Stimulated activated CD8-positive, alpha-beta memory T cell treated with anti-CD3 and anti-CD28 coated beads, Interleukin-2, amount 100 ng/mL, for 1 hour (primary cell): ENCODE measurements at places on chromosomes 5 and 9.

DNA sequence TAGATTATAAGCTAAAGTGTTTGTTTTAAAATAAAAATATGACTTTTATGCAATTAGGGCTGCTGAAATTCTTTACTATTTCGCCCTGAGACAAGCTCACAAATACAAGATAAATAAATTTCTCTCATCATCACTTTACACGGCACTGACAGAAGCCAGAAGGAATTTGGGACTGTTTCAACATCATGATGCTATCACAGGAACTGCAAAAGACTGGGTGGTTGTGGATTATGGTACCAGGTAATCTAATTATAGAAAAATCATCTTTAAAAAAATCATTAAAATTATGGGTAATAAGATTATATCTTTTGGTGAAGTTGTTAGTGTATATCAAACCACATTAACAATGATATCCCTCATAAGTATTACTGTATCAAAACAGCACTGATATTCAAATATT lies 95.0 kb downstream of the MAN2A1 start:
- no peak for DNase-seq

- DNase-seq = no peak
These were observed 25.5 kb upstream of the CEP120 start for GRCh38 chr5:123448743-123449142.

- no peak for DNase-seq
These were observed 7.2 kb downstream of the INSL6 start for GRCh38 chr9:5178126-5178805.

GRCh38 chr5:3351581-3352442 lies 243.8 kb upstream of the IRX1 start:
- no peak for DNase-seq

- DNase-seq = no peak
These were observed 682.2 kb upstream of the CTNND2 start for GRCh38 chr5:12586406-12586805.

- no peak for DNase-seq
These were observed 6.7 kb downstream of the SLC23A1 start for GRCh38 chr5:139376364-139376763.

DNA sequence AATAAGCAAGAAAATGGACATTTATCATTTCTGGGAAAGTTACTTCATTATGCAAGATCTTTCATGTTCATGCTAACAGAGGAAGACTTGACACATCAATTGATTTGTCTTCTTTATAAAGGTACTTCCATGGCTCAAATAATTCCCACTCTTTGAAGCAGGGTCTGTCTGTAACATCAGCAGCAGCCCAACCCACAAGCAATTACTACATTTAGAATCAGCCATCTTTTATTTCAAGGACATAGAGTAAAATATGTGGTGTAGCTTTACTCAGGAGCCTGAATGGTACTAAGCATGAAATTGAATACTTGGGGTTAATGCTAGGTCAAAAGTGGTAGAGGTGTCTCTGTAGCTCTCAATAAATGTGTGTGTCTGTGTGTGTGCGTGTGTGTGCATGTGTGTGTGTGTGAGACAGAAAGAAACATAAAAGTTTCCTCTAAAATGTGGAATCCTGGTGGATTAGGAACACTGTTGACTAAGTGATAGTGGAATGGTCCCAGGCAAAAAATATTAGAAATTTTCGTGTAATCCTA lies 581.1 kb downstream of the CAAP1 start:
- DNase-seq = no peak

- DNase-seq = no peak
These were observed 1243.4 kb downstream of the MAT2B start for GRCh38 chr5:164748861-164749260.

DNA sequence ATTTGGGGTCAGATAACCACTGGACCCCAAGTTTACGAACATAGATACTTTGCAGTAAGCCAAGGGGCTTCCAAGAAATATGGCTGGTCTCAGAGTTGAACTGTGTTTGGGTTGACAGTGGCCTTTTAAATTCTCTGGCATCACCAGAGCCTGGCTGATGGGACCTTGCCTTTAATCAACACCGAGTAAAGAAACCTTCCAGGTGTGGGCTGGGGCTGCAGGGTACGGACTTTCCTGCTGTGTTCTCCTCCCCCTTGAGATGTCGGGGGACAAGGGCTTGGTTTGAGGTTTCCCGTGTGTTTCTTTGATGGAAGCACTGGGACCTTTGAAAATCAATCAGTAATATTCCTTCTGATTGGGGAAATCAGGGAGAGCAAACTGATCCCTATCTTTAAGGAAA lies 140.1 kb downstream of the MTX3 start:
- no peak for DNase-seq

DNA sequence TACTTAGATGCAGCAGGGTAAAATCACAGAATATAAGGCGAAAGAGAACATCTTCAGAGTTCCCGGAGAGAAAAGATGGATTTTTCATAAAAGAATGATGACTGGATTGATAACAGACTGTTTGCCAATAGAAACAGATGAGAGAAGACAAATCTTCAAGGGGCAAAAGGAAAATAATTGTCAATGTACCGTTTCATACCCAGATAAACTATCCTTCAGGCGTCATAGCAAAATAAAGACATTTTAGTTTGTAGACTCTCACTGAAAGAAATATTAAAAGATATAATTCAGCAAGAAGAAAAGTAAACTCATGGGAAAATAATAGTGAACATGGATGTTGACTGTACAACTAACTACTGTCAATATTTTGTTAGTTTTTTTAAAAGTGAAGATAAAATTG lies 174.2 kb downstream of the CRB2 start:
- no peak for DNase-seq

DNA sequence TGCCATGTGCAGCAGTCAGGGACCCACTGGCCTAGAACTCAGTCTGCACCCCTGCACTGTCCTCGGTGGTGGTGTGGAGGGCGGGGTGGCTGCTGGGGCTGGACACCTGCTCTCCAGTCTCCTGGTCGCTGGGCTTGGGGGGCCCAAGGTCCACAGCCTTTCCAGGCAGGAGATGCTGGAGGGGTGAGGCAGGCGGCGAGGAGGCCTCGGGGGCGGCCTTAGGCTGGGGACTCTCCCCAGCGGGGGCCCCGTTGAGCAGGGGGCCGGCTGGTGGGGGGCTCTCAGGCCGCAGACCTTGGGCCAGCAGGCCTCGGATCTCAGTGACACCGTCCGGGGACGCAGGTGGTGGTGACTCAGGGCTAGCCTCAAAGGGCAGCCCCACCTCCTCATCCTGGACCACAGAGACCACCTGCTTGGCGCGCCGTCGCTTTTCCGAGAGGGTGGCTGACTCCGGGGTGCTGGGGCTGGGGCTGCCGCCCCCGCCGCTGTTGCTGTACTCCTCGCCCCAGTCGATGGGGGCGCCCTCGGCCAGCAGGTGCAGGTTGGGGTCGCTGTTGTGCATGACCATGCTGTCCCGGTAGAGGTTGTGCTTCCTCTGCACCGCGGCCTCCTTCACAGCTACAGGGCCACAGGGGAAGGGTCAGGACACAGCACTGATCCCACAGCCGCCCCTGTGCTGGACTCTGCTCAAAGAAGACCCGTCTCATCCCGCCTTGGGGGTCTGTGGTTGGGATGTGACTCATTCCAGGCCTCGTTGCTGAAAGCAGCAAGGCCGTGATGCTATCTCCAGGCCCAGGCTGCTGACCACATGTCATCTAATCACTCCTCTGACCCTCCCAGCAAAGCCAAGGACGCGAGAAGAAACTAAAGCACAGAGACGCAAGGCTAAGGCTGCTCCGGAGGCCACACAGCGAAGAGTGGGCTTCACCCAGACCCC lies 55.8 kb downstream of the LRSAM1 start:
- DNase-seq = no peak

- DNase-seq = no peak
These were observed 50.9 kb upstream of the AFAP1L1 start for GRCh38 chr5:149220750-149221149.

GRCh38 chr5:174872271-174872670 lies 147.9 kb downstream of the MSX2 start:
- no peak for DNase-seq

- DNase-seq = peak; percentile 73
These were observed 6.1 kb downstream of the NOTCH1 start for GRCh38 chr9:136539427-136540421.

DNA sequence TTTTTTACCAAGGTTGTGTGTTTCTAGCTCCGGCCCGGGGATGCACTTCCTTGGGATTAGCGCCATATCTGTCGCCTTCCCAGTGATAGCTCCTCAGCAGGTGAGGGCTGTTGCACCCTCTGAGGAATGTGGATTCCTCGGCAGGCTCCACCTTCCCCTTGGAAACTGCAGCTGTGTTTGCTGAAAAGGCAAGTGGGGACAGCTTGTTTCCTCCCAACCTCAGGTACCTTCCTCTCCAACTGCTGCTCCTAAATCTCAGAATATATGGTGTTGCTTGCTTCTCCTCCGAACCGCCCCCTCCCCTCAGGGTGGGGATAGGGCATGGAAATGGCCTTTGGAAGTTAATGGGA lies 1.3 kb downstream of the SLC1A1 start:
- no peak for DNase-seq
